ENCODE measurements at places on chromosomes 3 and 15.

DNA sequence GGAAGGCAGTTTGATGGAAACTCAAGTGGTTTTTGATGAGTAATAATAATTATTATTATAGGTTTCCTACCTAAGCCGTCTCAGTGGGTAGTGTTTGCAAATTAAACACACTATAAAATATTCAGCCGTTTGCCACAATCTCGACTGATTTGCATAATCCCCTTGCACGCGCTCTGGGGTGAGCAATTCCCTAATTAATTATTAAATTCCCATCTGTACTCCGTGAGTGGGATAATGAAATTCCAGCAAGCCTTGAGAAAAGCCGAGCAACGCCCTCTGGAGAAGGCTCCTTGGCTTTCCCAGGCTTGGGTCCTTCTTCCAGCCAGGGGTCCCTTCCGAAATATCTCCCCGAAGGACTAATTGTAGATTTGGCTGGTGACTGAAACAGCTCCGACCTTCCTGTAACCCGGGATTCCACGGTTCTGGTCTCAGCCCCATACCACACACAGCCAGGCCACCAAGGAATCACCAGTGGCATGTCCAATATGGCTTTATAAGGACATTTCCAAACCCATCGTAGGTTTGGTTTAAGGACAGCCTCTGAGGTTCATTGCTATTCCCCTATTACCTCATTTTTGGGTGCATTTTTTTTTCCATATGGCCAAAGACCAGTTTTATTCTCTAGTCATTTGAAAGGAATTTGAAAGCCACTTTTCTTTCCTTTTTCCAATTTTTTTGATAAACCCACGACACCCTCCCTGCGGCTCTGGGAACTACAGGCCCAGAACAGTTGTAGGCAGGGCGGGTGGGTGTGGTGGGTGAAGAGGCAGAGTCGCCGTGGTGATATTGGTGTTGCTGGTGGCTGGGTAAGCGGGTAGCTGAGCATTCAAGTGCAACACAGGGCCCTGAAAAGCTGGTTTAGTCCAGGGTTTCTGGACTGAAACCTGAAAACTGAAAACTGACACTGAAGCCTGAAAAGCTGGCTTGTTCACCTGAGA lies 33.2 kb upstream of the RGMA start:
- no peak for DNase-seq

GRCh38 chr15:36185845-36186244 lies 393.6 kb upstream of the CDIN1 start:
- DNase-seq: no peak

- DNase-seq: peak; percentile 31
Measured at GRCh38 chr3:113523241-113523640, 8.3 kb upstream of the SPICE1 start.

DNA sequence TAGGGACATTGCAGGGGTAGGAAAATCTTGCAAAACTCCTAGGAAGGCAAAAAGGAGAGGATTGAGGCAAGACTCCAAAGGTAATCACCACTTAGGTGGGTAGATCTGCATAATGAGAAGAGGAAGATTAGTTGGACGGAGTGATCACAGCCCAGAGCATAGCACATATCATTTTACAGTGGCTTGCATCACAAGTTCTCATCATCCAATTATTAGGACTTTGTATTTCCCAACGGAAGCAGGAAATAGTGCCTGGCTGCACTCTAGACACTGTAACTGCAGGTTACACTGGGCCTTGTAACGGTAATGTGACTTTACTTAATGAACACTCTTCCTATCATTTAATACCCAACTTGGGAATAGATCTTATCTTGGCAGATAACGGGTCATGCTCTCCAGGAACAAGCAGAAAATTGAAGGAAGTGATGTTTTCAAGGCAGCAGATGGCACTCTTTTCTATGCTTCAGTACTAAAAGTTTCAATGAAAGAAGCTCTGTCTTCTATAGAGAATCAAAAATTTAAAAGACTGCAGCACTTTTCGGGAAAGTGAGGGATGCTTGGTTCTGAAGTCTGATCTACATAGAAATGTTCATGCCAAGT lies 101.9 kb upstream of the KCNMB2 start:
- DNase-seq: no peak

GRCh38 chr15:45150481-45150880 lies 20.7 kb downstream of the DUOX1 start:
- DNase-seq: no peak

DNA sequence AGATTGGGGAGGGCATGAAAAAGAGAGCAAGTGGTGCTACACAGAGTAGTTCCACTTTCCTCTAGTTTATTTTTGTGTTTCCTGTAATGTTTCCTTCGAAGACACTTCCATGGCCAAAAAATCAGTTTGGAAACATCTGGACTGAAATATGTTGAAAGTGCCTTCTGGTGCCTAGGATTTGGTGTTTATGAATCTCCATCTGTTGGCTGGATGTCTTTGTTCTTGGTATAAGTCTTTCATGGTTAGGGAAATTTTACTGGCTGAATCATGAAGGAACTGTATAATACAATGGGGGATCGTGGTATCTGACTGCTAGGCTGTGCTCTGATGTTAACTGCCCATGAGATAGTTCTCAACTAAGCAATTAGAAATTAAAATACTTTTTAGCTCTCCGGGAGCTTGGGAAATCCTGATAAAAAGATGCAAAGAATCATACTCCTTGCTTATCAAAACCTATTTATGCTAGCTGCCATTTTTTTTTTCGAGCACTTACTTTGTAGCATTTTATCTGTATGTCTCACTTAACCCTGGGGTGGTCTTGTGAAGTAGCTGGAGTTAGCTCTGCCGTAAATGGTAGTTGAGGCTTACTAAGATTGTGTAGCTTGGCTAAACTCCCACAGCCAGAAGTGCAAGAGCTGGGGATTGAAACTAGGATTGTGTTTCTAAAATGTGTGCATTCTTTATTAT lies 21.9 kb downstream of the AKAP13 start:
- no peak for DNase-seq

DNA sequence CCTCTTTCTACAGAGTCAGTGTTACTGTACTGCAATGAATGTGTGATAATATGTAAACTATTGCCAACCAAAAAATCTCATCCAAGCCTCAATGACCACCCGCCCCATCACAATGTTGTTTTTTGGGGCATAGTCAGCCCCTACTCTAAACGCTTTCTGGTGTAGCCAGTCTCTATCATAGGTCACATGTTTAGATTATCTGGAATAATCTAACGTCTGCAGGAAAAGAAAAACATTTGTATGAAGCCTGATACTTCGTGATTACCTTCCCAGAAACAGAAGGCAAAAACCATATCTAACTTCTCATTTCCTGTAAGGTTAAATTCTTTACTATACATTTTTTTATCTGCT lies 1331.8 kb upstream of the GBE1 start:
- DNase-seq: no peak

GRCh38 chr15:81021321-81021720 lies 20.6 kb downstream of the TLNRD1 start:
- DNase-seq: no peak

DNA sequence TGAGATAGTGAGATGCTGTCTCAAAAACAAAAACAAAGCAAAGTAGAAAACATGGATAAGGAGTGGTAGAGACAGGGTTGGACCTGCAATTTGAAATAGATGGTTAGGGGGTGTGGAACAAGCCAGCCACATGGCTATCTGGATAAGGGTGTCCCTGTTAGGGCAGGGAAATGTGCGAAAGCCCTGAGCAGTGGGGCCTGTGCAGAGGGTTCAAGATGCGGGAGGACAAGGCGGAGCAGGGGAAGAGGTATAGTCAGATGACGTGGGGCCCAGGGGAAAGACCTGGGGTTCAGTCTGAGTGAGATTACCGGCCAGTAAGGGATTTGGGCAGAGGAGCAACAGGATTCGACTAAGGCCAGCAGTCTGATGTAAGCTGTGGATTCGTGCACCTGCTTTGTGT lies 18.4 kb upstream of the NR2E3 start:
- no peak for DNase-seq

GRCh38 chr3:149541091-149541491 lies 66.6 kb downstream of the TM4SF4 start:
- DNase-seq: no peak

DNA sequence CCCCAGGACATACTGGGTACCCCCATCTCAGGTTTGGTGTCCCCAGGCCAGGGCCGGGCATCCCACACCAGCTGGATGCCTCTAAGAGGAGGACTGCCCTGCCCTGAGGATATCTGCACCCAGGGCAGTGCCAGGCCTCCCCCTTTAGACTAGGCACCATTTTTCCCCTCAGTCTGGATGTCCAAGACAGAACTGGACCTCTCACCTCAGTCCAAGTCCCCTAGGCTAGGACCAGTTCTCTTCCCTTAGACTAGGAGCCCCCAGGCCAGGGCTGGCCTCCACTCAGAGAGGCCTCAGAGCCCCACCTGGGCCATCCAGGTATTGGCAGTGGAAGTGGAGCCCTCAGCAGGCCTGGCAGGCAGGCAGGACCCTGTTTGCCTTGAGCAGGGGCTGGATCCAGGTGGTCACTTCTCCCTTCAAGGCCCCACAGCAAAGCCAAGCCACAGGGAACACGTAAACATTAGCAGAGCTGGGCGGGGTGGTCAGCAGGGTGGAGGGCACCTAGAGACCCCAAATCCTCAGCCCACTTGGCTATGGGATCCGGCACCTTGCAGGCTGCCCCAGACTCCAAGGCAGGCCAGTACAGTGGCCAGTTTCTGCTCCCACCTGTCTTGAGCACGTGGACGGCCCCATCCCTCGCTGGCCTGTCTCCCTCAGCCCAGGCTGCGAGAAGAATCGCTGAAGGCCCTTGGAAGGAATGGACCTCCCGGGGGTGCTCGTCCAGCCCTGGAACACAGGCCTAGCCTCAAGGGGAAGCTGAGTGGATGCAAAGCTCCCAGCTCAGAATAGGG lies 28.3 kb downstream of the PTH1R start:
- DNase-seq: no peak

- no peak for DNase-seq
Measured at GRCh38 chr3:170154569-170155143, 26.9 kb downstream of the PHC3 start.

GRCh38 chr3:25483456-25483855 lies 55.4 kb downstream of the RARB start:
- no peak for DNase-seq

DNA sequence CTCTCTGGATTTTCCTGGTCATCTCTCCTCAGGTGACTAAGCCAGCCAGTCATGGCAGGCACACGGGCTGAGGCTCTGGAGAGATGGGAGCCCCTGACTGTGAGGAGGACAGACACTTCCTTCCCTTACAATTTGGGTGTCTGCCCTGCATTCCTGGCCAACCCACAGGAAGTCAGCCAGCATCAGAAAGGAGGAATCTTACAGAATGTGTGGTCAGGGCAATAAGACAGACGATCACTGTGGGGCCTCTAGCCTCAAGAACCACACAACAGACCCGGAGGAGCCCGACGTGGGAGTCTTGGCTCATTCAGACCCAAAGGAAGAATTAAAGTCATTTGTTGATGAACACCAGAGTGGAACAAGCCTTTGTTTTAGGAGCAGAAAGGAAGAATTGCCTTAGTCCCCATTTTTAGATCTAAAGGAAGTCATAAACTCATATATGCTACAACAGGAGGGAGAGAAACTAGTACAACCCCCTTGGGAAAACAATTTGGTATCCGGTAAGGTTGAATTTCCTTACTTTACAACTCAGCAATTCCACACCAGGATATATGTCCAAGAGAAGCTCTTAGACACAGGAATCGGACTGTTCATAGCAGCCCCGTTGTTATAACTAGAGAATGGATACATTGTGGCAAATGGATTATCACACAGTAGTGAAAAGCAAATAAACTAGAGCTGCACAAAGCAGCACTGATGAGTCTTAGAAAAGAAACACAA lies 62.2 kb downstream of the ABTB1 start:
- no peak for DNase-seq

DNA sequence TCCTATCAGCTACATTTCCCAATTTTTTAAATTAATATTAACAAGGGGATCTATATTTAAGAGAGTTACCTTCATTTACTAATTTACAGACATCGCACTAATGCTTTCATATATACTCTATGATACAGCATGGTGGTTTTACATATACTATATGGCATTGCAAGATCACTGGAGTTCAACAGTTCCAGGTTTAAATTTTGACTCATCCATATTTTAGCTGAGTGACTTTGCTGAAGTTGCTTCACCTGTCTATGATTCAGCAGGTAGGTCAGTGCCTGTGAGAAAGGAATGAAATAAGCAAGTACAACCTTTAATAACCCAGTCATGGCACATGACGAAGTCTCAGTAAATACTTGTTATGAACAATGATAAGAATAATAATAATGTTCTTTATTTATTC lies 211.1 kb downstream of the P3H2 start:
- no peak for DNase-seq

GRCh38 chr3:132786890-132787289 lies 64.7 kb upstream of the NPHP3 start:
- DNase-seq: no peak

GRCh38 chr3:414063-414462 lies 217.5 kb downstream of the CHL1 start:
- no peak for DNase-seq

DNA sequence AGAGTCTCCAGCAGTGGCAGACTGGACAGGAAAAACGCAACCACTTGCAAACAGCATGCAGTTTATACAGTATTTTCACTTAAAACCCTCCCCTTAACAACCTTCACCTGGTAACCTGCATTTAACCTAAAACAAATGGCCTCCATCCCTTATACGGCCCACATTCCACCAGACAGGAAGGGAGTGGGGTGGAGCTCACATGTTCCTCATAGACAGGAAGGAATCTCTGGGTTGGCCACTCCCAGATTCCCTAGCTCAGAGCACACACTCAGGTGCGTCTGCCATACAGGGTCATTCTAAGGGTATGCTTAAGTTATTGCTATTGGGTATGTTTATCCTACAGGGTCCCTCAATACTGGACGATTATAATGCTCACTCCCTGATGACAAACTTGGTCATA lies 16.8 kb upstream of the ABHD2 start:
- no peak for DNase-seq

GRCh38 chr3:193788189-193788991 lies 195.4 kb downstream of the OPA1 start:
- no peak for DNase-seq

DNA sequence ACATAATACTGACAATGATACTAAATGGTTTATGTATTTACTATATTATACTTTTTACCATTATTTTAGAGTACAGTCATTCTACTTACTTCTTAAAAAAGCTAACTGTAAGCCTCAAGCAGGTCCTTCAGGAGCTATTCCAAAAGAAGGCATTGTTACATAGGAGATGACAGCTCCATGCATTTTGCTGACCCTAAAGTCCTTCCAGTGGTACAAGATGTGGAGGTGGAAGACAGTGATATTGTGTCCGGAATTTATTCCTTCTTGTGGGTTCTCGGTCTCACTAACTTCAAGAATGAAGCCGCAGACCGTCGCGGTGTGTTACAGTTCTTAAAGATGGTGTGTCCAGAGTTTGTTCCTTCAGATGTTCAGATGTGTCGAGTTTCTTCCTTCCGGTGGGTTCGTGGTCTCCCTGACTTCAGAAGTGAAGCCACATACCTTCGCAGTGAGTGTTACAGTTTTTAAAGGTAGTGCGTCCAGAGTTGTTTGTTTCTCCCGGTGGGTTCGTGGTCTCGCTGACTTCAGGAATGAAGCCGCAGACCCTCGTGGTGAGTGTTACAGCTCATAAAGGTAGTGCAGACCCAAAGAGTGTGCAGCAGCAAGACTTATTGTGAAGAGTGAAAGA lies 20.9 kb downstream of the AVEN start:
- DNase-seq: no peak

GRCh38 chr15:71549091-71549490 lies 261.3 kb upstream of the NR2E3 start:
- no peak for DNase-seq

Measured in LNCaP clone FGC (cell line).